HuH-7.5 (cell line): ENCODE measurements at places on chromosomes 1 and 21.

DNA sequence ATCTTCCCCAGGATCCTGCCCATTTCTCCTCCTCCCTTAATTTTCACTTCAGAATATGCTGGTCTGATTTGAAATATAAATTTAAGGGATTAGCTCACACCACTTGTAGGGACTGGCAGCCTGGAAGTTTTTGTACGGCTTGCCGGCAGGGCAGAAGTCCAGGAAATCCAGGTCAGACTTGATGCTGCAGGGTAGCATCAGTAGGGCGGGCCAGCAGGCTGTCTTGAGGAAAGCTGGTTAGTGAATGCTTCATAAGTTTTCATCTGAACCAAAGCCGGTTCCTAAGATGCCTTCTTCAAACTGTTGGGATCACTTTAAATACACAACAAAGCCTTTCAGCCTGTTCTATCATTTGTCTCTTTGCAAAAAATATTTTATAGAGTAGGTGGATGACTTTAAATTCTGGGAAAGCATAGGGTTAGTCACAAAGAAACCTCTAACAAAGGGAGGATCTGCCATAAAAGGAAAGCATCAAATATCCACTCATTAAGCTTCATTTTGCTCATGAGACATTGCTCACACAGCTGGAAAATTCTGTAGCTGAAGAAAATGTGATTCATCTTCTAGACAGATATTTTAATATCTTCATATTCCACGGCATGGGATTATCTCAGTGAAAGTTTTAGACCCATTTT, 90.7 kb upstream of the GFI1 start:
- DNase-seq, result no peak

DNA sequence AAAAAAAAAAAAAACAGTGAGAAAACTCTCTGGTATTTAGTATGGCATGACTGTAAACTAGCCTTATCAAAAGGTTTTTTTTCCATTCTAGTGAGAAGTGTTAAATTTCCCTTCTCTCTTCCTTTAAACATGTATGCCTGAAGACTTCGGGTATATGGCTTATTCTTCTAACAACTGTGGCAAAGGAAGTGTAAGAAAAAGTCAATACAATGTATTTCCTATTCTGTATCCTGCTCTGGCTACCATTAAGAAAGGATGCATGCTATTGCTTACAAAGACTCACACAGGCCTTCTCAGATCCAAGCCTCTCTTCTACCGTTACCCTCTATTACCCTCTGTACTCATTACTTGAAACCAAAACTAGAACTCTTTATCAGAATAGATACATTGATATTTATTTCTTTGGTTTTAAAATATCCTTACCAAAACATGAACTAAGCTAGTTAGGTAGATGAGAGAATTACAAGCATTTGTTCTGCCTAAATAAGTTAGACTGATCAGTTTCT, 8.4 kb downstream of the CEPT1 start:
- DNase-seq, result no peak

- no peak for DNase-seq
Observed at GRCh38 chr1:245956225-245956624, 550.9 kb downstream of the SMYD3 start.

GRCh38 chr21:31931644-31932469, 59.0 kb downstream of the HUNK start:
- no peak for DNase-seq

DNA sequence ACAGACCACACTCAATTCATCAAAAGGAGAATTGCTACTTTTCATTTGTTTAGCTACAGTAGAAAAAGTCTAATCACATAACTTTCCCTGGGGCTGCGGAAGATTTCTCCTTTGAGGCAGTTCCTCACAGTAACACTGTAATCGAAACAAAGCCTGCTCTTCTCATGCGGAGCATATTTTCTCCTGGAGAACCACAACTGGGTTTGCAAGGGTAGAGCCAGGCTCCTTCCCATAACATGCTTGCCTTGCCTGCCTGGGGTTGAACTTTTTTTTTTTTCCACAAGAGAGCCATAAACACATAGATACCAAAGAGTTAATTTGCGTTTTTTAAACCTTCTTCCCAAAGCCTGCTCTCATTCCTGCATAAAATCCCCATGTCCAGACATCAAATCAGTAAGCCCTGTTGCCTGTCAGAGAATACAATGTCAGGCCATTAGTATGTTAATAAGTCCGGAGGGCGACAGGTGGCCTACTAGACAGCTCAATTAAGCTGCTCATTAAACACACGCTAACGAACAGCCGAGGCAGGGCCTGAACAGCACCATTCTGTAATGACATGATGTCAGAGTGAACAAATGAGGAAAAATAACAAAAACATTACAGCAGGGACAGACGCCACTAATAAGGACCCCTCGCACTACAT, 107.1 kb upstream of the OLIG2 start:
- DNase-seq, result no peak

DNA sequence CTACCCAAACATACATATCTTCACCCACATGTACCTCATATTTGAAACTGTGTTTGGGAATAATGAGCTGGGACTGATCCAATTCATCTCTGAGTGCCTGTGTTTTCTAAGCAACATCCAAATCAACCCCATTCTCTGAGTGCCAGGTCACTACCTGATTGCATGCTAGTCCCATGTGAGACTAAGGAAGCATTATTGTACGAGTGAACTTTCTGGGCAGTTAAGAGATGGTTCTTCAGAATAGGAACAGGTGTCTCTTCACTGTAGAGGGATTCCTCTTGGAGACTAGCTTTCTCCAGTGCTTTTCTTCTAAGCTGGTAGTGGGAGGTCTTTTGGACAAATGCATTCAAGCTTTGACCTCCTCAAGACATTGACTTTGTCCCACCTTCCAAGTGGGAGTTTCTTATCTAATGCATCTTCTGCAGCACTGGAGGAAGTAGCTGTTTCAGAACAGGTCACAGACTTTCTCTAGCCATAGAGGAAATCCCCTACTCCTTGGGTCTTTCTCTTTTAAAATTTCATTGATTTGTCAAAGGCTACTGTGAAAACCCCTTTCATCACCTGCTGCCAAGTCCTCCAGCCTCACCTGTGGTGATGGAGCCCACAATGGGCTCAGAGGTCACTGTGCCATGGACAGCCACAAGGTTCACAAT, 172.0 kb upstream of the KIAA0040 start:
- no peak for DNase-seq

DNA sequence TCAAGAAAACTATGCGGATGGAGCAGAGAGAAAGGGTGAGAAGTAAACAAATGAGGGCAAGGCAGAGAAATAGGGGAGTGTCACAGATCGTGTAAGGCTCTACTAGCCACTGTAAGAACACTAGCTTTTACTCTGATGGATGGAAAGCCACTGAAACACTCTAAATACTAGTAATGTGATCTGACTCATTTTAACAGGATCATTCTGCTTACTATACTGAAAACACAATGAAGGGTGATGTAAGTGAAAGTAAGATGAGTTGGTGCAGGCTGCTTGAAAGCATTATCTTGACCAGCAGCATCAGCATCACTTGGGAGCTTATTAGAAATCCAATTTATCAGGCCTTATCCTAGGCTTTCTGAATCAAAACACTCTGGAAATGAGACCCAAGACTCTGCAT, 32.7 kb downstream of the TUT4 start:
- DNase-seq, result no peak

- no peak for DNase-seq
Observed at GRCh38 chr21:45317398-45318145, 29.9 kb upstream of the POFUT2 start.

GRCh38 chr1:243903895-243904294, 53.9 kb upstream of the AKT3 start:
- no peak for DNase-seq

DNA sequence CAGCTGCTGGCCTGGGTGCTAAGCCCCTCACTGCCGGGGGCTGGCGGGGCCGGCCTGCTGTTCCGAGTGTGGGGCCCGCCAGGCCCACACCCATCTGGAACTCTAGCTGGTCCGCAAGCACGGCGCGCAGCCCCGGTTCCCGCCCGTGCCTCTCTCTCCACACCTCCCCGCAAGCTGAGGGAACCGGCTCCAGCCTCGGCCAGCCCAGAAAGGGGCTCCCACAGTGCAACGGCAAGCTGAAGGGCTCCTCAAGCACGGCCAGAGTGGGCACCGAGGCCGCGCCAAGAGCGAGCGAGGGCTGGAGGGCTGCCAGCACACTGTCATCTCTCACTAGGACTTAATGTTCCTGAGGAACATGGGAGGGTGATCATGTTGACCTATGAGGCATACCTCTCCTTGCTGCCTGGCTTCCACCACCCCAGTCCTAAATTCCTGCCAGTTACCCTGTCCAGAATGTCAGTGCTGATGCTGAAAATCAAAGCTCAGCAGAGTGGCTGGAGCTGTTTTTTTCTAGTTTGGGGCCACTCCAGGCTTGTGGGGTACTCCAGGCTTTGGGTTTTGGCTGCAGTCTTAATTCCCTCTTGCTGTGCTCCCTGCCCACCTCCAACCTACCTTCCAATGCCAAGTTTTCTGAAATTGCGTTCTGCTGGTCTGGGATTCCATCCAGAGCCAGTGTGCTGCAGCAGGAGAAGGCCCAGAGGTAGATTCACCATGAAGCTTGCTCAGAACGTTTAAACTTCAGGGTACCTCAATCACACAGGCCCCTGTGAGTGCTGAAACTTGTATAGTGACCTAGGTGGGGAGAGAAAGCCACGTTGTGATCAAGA, 44.2 kb upstream of the LPGAT1 start:
- no peak for DNase-seq

GRCh38 chr1:6345009-6345408, 48.6 kb downstream of the ACOT7 start:
- DNase-seq, result no peak

GRCh38 chr1:37808369-37809319, 636 bp upstream of the YRDC start:
- DNase-seq, result peak; percentile 79

DNA sequence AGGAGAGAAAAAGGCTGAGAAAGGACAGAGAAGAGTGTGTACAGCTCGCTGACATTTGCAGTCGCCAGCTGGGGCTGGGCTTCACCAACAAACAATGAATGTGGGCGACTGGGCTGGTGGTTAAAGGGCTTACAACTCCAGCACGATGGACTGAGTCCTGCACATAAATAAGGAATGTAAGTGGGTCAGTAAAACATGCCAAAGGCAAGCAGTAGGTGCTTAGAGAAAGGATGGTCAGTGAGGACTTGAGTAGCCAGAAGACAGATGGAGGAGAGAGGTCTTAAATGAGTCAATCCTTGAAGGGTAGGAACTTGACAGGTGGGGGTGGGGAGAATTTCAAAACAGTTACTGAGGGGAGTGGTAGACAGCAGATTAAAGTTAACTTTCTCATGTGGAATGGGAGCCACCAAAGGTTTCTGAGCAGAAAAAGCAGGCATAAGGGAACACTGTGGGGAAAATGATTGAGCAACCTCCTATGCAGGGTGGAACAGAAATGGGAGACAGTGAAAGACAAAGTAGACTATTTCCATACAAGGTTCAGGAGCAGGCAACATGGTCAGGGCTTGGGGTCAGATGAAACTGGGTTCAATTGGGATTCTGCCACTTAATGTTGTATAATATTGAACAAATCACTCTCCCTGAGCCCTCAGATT, 37.4 kb downstream of the GADD45A start:
- no peak for DNase-seq

DNA sequence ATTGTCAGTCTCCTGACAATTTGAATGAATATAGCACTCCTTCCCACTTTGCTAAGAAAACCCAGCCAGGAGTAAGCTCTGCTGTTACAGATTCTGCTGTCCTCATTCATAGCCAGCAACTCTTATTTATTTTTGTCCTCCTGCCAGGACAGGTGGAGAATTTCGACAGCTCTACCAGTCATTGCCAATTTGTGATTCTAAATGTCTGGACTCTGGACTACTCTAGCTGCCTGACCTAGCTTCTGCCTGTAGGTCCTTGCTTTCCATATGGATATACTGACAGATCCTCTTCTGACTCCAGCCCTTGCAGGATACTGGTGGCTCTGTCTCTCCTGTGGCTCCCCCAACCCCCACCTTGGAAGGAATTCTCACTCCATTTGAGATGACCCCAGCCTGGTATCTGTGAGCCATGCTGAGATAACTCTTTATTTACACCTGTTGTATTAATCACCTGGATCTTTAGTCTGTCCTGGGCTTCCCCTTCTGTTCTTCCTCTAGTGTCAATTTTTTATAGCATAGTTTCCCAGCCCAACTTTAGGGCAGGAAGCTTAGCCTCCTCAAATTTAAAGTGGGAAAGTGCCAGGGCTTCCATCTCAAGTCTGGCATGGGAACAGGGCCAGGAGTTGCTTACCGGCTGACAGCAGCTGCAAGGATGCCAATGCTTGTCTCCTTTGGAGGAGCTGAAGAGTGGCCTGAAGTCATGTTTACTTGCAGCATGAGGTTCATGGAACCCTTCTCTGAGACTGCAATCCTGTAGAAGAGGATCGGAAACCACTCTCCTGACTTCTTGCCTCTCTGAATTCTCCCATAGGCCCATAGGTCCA, 6.7 kb downstream of the PM20D1 start:
- no peak for DNase-seq

- no peak for DNase-seq
Observed at GRCh38 chr1:224780736-224781135, 148.7 kb upstream of the DNAH14 start.

GRCh38 chr21:43689556-43690337, 29.2 kb upstream of the PDXK start:
- no peak for DNase-seq

DNA sequence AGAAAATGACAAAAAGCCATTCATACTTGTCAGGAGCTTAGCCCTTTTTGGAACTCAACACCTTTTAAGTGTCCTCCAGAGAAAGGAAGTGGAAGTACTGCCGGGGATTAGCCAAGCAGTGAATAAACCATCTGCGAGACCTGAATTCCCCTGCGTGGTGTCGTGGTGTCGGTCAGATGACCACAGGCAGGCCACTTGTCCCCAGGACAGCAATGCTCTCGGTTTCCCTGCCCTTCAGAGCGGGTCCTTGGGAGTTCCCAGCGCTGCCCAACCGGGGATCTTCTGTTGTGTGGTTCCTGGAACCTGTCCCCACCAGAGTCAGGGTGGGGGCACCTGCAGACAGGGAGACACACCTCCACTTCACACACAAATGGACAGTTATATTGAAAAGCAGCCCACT, 9.2 kb downstream of the GPR157 start:
- no peak for DNase-seq

- DNase-seq, result no peak
Observed at GRCh38 chr1:162736184-162736583, 54.3 kb upstream of the HSD17B7 start.

DNA sequence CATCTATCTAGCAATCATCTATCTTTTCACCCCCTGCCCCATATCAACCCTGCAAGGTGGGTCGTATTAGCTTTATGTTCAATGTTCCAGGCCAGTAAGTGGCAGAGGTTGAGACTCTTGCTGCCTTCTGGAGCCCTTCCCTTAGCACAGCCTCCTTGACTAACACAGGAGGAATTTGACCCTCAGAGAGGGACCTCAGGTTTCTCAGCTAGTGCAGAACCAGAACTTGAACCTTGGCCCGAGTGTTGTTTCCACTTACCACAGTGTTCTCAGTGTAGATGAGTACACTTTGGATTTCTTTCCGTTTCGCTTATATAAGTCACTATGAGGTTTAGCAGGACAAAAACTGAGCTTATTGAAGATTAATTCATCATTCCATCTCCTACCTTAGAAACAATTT, 11.1 kb upstream of the ATF3 start:
- DNase-seq, result no peak
